ENCODE measurements at places on chromosomes 2 and 18.

DNA sequence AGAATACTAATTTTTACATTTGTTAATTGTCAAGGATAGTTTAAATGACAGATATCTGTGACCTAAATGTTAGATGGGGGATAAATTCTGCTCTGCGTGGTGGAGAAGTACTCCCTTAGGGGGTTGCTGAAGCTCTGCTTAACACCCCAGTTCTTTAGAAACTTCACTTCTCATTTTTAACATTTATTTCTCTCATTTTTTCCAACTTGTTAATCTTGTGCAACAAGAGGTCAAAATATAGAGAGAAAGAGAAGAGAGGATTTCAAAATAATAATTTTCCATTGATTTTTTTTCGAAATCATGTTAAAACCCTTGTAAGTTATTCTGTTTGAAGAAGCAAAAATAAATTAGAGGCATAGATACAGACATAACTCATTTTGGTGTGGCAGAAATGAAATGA, 61.3 kb upstream of the SLC8A1 start:
- no peak for DNase-seq

DNA sequence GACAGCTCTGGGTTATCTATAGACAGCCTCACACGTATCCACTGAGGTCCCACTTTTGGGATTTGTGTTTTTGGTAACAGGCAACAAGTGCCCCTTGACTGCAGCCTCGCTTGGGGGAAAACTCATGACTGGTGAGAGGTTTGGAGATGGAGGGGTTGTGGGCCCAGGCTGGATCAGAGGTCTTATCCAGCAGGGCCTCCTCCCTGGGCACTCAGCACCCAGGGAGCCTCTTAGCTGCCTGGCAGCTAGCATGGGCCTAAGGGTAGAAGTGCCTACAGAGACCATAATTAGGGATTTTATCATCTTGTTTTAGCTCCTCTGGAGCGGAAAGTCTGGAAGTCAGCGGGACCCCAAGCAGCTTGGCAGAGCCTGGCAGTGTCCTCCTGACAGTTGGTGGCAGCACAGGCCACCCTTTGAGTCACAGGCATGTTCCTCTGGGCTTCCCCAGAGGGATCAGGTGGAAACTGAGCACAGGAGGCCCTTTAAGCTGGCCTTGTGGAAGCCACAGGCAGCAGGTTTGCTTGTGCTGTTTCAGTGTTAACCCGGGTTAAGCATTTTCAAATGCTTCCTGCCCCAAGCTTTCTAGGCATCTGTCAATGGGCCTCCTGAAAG, 143.1 kb downstream of the KCTD1 start:
- peak; percentile 34 for DNase-seq

DNA sequence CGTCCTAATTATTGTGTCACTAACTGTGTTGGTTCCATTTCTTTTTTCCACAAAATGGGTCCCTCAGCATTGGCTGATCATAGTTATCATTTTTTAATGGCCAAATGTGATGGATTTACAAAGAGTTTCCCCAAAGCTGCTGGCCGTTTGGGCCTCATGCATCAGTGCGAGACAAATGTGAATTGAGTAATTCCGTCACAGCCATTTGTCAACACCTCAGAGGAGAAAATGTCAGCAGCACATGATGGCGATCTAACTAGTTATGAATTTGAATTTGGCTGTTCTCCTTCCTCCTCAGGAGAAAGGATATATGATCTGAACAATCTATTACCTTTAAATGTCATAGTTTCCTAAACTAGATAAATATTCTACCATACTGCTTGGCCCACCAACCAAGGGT, 54.9 kb upstream of the SP3 start:
- no peak for DNase-seq

- peak; percentile 52 for DNase-seq
Measured at GRCh38 chr2:207791579-207792243, 22.0 kb upstream of the FZD5 start.

- DNase-seq: no peak
Measured at GRCh38 chr2:100142393-100142792, at the start of gene AFF3. AFF3 (minus strand) TSS chr2:100142590; CDS start chr2:100104454, 38,136 bp downstream.

- no peak for DNase-seq
Measured at GRCh38 chr18:45222180-45222579, 393.1 kb upstream of the SLC14A2 start.

- no peak for DNase-seq
Measured at GRCh38 chr2:183214680-183215079, 90.4 kb downstream of the NUP35 start.

- no peak for DNase-seq
Measured at GRCh38 chr18:36446059-36446458, 148.5 kb downstream of the FHOD3 start.

- no peak for DNase-seq
Measured at GRCh38 chr2:25551316-25551715, 122.1 kb downstream of the DTNB start.

GRCh38 chr18:30175061-30175574, 867.4 kb downstream of the DSC3 start:
- DNase-seq: no peak

DNA sequence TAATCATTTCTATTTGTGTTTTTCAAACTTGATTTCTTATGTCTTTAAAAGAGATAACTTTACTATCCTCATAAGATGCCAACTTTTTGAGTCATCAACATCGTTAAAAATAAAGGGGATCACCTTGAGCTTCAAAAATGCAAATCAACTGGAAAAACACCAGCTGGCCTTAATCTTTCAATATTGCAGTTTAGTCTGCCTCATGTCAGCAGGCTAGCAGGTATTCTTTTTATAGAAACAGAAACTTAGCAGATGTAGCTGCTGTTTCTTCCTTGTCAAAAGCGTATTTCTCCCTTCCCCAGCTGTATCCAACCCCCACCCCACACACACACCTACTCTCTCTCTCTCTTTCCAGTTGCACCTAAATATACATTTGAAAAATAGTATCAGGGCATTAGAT, 154.1 kb upstream of the ZNF804A start:
- DNase-seq: no peak

DNA sequence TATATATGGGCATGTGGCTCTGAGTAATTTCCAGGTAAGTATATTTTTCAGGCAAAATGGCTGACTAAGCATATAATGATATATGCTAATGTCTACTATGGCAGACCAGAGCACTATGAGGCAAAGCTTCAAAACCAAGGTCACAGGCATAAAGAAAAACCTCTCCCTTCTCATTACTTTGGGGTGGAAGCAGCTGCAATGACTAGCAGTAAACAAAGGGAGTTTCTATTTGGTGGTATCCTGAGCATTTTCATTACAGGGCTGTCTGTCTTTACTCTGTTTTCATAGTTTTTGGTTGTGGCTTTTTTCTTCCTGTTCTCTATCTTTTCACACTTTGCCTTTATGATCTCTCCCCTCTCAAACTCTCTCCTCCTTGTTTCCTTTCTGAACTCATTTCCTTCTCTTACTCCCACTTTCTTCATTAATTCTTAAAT, 15.6 kb downstream of the PDE6D start:
- no peak for DNase-seq

DNA sequence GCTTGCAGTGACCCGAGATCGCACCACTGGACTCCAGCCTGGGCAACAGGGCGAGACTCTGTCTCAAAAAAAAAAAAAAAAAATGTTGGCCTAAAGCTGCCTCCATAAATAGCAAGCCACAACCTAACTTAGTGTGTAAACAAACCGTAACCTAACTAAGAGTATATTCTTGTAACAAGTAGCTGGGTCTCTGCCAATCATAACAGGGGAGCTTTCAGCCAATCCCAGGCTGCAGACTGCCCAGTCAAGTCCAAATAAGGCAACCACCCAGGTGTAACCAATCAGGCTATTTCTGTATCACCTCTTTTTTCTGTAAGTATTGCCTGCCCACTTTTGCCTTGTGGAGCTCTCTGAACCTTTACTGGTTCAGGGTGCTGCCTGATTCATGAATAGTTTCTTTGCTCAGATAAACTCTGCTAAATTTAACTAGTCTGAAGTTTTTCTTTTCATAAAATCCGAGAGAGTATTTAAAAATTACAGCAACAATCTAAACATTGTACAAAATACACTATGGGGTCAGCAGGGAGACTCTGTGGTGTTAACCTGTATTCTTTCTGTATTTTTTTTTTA, 4.5 kb downstream of the PSTPIP2 start:
- no peak for DNase-seq

- DNase-seq: no peak
Measured at GRCh38 chr2:54909001-54909400, 141.2 kb downstream of the RTN4 start.

Measured in H7 (cell line).